ENCODE measurements at places on chromosomes 7 and 10. TPM values are rescaled to one million over a fixed set of nuclear protein-coding genes. Genes with fewer than 3 reads are reported as not detected.

The MYO1G gene
- 8.8 TPM for total RNA-seq

The GNGT1 gene
- total RNA-seq, result not detected

The AKR1C4 gene
- not detected for total RNA-seq

The BRAF gene
- total RNA-seq, result 54.7 TPM

The SPDYE9 gene
- total RNA-seq, result not detected

The NRG3 gene
- 1.4 TPM for total RNA-seq

The ZFAND2A gene
- total RNA-seq, result 24.7 TPM

The PNLIP gene
- total RNA-seq, result 2.8 TPM

The SFRP4 gene
- total RNA-seq, result 261 TPM

The PNLIPRP2 gene
- 1.6 TPM for total RNA-seq

The ACTL6B gene
- not detected for total RNA-seq

The FAM221A gene
- 9.8 TPM for total RNA-seq

The ORAI2 gene
- 18.0 TPM for total RNA-seq

The IL2RA gene
- total RNA-seq, result 1.1 TPM

The LRRD1 gene
- total RNA-seq, result not detected

The NPFFR1 gene
- 4.8 TPM for total RNA-seq

The SLC26A3 gene
- total RNA-seq, result not detected

The MOGAT3 gene
- total RNA-seq, result not detected

The TAS2R3 gene
- total RNA-seq, result 6.1 TPM

The TCTN3 gene
- total RNA-seq, result 26.3 TPM

The CCDC7 gene
- total RNA-seq, result 75.8 TPM

The MYOF gene
- total RNA-seq, result 76.2 TPM

The C10orf53 gene
- not detected for total RNA-seq

The KAZALD1 gene
- 4.7 TPM for total RNA-seq

The NPC1L1 gene
- 0.45 TPM for total RNA-seq

The VAX1 gene
- total RNA-seq, result not detected

The LRRC18 gene
- total RNA-seq, result not detected

All from sciatic nerve (tissue), 2 donors.